ENCODE measurements at places on chromosomes 13 and 19. TPM values are rescaled to one million over a fixed set of nuclear protein-coding genes. Genes with fewer than 3 reads are reported as not detected.

N4BP2L1 gene
- 12.1 TPM for polyA plus RNA-seq

CD79A gene
- polyA plus RNA-seq = 0.49 TPM

SLC6A16 gene
- polyA plus RNA-seq = 1.7 TPM

ZNF726 gene
- 4.5 TPM for polyA plus RNA-seq

FBXL12 gene
- polyA plus RNA-seq = 15.3 TPM

FCHO1 gene
- 18.4 TPM for polyA plus RNA-seq

F10 gene
- polyA plus RNA-seq = 0.46 TPM

SPPL2B gene
- 66.7 TPM for polyA plus RNA-seq

TRPM4 gene
- polyA plus RNA-seq = 3.2 TPM

NDUFB7 gene
- polyA plus RNA-seq = 694 TPM

FCER2 gene
- not detected for polyA plus RNA-seq
